Activated CD4-positive, alpha-beta T cell treated with anti-CD3 and anti-CD28 coated beads for 48 hours (primary cell): ENCODE measurements at places on chromosomes 3 and 15.

- DNase-seq = no peak
Observed at GRCh38 chr3:157531301-157531660, 28.1 kb upstream of the VEPH1 start.

- DNase-seq = no peak
Observed at GRCh38 chr3:47612879-47613278, 34.2 kb upstream of the CSPG5 start.

- no peak for DNase-seq
Observed at GRCh38 chr3:117754058-117754457, 1044.5 kb downstream of the TUSC7 start.

DNA sequence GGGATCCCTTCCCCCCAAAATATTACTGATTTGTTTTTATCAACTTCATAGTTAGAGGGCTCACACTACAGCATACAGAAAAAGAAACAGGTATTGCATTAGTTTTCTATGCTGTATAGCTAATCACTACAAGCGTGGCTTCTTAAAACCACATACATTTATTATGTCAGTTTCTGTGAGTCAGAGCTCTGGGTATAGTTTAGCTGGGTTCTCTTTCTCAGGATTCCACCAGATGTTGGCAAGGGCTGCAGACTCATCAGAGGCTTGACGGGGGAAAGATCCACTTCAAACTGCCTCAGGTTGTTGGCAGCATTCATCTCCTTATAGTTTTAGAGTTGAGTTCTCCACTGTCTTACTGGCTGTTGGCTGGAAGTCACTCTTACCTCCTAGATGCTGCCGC lies 328.0 kb downstream of the NLGN1 start:
- DNase-seq = no peak

DNA sequence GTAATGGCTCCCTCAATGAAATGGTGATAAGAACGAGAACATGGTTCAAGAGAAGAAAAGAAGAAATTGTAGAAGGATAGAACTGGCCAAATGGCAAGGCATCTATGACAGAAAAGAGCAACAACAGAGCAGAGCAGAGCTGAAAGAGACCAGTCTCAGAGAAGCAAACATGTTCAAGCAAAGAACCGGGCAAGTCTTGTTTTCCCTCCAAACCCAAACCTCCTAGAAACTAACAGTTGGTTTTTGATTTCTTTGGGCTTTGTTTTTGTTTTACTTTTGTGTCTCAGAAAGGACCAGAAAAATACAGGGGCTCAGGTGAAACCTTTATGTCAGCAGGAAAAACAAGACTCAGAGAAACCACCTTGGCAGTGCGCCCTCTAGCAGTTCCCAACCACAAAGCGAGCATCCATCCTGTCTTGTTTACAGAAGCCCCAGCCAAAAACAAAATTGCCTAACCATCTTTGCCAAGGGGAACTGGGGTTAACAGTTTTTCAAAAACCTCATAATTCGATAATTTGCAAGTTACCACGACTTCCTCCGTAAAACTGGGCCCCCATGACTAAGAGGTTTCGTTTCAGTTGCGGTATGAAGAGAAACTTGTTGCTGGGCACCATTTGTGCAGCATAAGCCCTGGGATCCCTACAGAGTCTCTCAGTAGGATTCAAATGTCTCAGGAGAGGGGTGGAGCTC lies 159.2 kb upstream of the SLC24A5 start:
- DNase-seq = peak; percentile 17

DNA sequence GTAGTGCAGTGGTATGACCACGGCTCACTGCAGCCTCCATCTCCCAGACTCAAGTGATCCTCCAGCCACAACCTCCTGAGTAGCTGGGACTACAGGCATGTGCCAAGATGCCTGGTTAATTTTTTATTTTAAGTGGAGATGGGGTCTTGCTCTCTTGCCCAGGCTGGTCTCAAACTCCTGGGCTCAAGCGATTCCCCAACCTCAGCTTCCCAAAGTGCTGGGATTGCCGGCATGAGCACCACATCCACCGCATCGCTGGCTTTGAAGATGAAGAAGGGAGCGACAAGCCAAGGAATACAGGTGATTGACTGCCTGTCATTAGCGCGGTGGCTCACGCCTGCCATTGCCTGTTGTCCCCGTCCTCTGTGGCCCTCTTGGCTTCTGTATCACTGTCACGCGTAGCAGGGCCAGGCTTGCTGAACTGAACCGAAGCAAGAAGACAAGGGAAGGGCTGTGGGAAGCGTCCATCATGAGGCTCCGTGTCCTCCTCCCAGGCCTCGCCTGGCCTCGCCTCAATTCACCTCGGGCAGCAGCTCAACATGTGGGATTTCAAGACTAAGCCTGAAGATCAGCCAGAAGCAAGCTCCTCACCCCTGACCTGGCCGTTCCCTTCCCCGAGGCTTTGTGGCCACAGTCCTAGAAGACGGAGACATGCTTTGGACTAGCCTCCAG lies 46.4 kb upstream of the TFRC start:
- DNase-seq = no peak

DNA sequence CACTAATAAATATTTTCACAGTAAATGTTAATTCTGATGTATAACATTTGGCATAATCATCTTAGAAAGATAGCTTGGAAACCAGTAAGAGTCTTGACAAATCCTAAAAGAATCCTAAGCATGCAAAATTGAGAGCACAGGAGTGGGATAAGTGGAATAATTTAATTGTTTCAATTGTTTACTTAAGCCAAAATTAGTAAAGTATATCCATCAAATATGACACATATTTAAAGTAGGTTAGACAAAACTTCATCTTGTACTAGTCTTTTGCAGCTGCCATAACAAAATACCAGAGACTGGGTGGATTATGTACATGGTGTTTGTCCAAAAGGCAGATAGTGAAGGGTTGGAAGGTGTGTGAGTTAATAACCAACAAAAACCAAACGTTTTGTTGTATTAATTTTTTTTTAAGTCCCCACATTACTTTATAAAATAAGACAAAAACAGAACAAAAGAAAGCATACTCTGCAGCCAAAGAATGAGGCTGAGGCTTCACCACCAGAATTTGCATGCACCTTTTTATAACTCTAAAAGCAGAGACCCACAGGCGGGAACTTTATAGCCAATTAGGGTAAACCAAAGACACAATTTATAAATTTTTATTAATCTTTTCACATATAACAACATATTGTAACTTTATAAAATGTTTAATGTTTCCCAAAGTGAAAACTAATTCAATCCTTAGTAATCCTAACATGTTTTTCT lies 41.9 kb upstream of the CD200R1L start:
- DNase-seq = no peak

DNA sequence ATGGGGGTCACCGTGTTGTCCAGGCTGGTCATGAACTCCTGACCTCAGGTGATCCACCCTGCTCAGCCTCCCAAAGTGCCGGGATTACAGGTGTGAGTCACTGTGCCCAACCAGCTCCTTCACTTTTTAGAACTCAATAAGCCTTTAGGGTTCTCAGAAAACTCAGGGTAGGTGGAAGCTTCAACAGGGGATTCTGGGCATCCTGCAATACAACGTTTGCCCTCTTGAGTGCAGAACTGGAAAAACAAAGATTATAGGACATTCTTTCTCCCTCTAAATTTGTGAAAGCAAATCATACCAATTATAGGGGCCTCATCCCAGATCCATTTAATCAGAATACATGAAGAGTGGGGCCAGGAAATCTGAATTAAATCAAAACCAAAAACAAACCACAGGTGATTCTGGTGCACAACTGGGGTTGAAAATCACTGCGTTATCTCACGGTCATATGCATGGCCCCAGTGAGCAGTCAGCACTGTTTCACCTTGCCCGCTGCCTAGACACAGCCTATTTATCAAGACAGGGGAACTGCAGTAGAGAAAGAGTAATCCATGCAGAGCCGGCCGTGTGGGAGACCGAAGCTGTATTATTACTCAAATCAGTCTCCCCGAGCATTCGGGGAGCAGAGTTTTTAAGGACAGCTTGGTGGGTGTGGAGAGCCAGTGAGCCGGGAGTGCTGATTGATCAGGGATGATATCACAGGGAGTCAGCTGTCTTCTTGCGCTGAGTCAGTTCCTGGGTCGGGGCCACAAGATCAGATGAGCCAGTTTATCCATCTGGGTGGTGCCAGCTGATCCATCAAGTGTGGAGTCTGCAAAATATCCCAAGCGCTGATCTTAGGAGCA lies 58.4 kb downstream of the TMEM44 start:
- DNase-seq = no peak

- no peak for DNase-seq
Observed at GRCh38 chr3:189982321-189982945, 138.3 kb downstream of the P3H2 start.

DNA sequence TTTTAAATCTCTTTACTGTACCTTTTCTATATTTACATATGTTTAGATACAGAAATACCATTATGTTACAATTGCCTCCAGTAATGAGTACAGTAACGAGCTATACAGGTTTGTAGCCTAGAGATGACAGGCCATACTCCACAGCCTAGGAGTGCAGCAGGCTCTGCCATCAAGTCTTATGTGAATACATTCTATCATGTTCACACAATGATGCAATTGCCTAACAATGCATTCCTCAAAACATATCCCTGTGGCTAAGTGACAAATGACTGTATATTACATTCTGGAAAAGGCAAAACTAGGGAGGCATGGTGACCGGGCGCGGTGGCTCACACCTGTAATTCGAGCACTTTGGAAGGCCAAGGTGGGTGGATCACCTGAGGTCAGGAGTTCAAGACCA lies 192.4 kb upstream of the IGF1R start:
- DNase-seq = no peak

GRCh38 chr3:114727373-114727772 lies 419.7 kb downstream of the ZBTB20 start:
- no peak for DNase-seq

DNA sequence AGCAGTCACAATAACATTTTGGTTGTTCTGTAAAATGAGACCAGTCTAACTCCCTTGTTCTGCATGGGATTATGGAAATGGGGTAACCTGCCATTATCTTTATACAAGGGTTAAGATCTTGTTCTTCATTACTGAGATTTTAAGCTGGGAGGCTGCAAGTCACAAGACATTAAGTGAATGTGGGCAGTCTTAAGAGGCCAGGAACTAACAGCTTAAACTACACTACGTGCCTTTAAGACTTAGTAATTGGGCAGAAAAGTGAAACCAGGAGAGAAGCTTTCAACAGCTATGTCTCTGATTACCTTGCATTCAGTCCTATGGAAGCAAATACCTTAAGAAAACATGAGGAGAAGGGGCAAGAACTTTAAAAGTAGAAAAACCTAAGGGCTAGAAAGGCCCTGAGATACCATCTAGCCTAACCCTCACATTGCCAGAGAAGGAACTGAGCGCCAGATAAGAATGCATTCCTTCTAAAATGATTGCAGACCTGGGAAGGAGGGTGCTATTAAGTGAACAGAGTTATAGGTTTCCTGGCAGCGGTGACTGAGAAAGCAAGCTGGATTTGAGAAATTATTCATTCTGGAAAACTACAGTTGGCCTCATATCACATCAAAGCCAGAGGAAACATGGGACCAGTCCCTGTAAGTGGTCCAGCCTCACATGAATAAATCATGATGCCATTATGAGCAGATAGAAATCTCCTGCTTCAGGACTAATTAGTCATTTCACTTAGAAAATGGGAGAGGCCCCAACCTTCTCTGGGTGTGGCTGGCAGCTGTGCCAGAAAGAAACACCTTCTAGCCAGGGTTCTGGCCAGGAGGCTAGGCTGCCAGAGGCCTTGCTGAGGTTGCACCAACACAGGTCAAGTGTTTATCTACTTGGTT lies 32.9 kb downstream of the DAPK2 start:
- DNase-seq = peak; percentile 48

DNA sequence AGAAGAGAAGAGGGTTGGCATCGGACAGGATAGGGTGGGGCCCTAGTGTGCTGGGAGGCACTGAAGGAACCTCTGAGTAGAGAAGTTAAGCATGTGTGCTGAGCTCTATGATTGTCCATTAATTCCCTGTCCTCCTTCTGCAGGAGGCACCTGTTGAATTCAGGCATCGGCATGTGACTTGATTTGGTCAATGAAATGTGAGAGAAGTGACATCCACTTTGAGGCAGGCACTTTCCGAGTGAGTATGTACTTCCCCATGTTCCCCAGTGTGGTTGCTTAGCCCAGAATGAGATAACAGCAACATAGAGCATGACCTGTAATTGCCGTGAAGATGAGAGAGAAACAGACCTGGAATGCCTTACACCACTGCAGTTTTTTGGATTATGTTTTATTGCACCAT lies 224.8 kb downstream of the RPLP1 start:
- no peak for DNase-seq

DNA sequence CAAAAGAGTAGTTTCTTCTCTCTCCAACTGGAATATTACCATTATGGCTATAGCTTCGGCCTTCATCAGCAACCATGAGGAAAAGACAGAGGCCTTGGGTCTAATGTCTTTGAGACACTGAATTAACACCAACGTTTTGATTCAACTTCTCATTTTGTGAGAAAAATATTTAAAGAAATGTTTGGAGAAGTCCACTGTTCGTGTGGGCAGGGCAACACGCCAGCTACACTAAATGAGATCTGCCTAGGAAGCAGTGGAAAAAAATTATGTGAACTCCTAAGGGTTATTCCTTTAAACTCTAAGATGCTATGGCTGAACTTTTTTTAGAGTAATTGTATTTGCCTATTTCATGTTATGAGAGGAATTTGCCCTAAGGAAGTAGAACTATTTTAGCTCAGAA lies 41.8 kb downstream of the NCEH1 start:
- no peak for DNase-seq

DNA sequence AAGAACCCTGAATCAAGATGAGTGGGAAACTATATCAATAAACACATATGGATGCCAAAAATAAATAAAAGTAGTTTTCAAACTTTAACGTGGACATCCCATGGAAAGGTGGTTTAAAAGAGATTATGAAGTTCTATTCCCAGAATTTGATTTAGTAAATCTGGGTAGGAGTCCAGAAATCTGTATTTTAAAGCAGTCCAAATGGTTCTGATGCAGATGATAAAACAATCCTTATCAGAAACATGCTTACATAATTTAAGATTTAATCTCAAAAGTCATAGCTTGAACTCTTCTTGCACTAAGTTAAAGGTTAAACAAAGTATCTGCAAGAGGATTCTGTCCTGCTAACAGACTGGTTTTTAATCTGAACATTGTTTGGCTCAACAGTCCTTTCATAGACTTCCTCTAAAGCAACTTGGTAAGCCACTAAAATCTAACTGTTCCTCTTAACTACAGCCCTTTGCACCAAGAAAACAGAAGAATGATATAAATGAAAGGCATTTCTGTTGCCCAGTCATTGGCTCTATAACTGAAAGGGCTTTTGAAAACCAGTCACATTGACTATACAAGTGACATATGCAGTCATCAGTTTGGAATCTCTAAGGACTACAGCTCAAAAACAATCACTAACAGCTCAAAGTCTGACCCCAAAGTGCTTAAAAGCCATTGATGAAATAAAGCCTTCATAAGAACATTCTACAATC lies 23.4 kb upstream of the MAP4 start:
- DNase-seq = no peak

- DNase-seq = no peak
Observed at GRCh38 chr3:64342940-64343688, 117.8 kb upstream of the PRICKLE2 start.

GRCh38 chr3:65005486-65005885 lies 317.7 kb upstream of the ADAMTS9 start:
- DNase-seq = no peak
